ENCODE measurements at places on chromosomes 3 and 15. TPM values are rescaled to one million over a fixed set of nuclear protein-coding genes. Genes with fewer than 3 reads are reported as not detected.

CHRFAM7A gene
- 2.0 TPM for total RNA-seq

DNA sequence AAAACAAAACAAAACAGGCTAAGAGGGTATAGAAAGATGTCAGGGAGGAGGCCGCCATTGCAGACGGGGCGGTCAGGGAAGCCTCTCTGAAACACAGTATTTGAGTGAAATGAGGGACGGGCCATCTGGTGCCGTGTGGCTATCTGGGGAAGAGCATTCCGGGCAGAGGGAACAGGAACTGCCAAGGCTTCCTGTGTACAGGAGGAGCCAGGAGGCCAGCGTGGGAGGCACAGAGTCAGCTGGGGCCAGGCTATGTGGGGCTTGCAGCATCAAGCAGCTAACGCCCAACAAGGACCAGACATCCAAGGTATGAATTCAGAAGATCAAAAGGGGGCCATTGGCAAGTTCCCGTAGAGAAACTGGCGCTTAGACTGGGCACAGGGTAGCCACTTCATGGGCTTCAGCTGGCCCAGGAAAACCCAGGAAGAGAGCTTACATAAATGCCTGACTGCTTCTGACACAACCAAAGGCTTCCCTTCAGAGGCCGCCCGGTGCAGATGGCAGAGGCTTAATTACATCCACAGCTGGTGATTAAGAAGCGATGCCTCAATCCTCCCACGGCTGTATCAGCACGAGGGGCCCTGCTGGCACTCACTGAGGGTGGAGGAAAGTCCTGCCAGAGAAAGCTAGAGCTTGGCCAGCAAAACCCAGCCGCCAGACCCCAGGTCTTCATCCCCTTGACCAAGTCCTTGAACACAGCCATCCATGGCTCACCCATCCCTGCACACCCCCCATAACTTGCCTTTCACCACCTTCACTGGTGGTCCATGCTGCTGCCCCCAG lies 144.9 kb downstream of the MEGF11 start:
- DNase-seq = no peak

- DNase-seq = no peak
These were observed 67.6 kb upstream of the GCNT3 start for GRCh38 chr15:59543721-59544547.

GRCh38 chr3:153284282-153284938 lies 122.4 kb downstream of the RAP2B start:
- DNase-seq = no peak

DNA sequence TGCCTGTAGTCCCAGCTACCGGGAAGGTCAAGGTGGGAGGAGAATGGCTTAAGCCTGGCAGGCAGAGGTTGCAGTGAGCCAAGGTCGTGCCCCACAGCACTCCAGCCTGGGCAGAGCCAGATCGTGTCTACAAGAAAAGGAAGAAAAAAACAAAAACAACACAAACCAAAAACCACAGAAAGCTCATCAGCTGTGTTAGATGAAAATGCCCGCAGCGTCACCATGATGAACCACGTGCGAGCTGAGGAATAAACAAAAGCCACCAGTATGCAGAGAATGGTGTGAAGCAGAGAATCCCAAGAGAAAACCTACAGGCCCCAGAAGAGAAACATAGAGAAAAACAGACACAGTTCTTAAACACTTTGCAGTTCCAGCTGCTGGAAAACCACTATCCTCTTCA lies 19.7 kb upstream of the TM4SF19 start:
- no peak for DNase-seq

DNA sequence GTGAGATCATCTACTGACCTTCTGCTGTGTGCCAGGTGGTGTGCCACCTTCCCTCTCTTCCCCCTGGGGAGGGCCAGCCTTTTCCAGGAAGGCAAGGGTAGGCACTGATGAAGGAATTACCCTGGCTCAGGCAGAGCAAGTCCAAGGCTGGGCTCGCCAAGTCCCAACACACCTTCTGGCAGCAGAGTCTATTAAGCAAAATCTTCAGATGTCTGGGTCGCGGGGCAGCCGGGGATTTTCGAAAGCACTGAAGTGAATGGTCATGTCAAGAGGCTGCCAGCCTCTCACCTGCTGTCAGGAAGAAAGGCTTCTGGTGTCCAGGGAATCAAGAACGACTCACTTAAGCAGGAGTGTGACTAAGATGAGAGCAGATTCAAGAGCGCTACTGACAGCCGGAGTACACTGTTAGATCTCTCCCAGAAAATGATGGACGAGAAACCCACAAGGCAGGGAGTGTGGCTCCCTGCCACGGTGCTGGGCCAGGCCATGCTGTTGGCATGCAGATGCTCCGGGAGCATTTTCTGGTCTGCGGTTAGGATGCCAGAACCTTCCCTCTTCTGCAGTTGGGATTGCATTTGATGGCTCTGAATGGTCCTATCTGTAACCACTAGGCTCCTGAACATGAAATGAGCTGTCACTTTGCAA lies 479.8 kb downstream of the SHQ1 start:
- DNase-seq = no peak

DNA sequence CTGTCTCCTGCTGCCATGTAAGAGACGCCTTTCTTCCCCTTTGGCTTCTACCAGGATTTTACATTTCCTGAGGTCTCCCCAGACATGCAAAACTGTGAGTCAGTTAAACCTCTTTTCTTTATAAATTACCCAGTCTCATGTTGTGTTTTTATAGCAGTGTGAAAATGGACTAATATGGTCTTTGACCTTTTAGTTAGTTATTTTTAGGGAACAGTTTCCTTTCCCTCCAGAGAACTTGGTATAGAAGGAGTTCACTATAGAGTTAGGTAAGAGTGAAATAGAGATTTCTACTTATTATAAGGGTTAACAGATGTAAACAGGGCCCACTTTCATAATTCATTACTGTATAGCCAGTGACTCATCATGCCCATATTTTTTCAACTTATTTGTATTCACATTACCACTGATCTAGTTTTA lies 170.9 kb downstream of the UNC13C start:
- DNase-seq = no peak

GRCh38 chr3:81300324-81300927 lies 461.0 kb downstream of the GBE1 start:
- no peak for DNase-seq

- DNase-seq = no peak
These were observed 5.4 kb downstream of the MAPKBP1 start for GRCh38 chr15:41779662-41780157.

GRCh38 chr3:45779746-45780735 lies 16.3 kb downstream of the SLC6A20 start:
- no peak for DNase-seq

DNA sequence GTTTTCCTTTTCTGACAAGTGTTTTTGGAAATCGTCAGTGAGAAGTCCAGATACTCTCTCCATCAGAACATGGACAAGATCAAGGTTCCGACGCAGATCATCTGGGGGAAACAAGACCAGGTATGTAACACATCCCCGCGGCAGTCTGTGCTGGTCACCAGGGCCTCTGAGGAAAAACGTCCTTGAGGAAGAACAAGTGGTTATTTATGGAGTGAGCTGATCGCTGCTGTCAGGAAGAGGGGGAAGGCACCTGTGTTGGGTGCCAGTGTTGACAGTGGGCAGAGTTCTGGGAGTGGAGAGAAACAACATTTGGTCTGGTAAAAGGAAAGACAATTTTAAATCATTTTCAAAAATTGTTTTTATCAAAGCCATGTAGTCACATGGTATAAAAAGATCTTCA lies 20.7 kb upstream of the RPP14 start:
- DNase-seq = no peak

- no peak for DNase-seq
These were observed 72.0 kb upstream of the LRTM1 start for GRCh38 chr3:54999811-55000210.

DNA sequence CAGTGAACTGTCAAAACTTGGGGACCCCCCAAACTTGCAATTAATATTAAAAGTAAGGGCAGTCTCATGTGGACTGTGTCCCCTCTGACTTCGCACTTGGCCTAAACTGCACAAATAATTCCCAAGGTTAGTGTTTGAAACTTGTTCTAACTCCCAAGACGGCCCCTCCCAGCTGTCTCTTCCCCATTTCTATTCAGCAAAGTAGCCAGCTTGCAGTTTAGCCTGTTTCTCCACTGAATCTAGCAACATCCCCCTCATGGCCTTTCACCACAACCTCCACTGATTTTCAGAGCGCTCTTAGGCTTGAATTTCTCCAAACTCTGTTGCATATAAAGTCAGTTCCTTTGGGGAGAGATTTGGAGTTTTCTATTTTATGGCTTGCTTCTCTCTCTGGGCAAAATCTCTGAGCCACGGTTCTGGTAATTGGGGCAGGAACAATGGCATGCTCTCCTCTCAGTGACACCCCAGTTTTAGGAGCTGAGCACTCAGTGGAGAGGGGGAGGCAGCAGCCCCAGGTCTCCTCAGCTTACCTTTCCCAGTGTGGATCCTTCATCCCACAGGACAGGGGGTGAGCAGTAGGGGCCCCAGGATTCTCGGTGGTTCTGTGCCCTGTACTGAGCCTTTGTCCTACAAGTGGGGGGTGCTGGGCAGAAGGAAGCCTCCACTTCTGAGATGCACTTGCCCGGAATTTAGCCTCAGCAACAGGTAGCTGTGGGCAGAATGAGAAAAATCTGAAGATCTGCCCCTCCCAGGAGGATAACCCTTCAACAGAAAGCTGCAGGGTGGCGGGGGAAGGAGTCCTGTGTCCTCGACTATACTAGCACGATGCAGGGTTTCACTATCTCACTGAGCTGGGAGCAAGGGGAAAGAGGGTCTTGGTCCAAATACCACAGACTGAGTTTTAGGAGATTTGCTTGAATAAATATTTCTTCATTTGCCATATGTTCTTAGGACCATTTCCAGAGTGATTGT lies 39.3 kb upstream of the GATA2 start:
- no peak for DNase-seq

DNA sequence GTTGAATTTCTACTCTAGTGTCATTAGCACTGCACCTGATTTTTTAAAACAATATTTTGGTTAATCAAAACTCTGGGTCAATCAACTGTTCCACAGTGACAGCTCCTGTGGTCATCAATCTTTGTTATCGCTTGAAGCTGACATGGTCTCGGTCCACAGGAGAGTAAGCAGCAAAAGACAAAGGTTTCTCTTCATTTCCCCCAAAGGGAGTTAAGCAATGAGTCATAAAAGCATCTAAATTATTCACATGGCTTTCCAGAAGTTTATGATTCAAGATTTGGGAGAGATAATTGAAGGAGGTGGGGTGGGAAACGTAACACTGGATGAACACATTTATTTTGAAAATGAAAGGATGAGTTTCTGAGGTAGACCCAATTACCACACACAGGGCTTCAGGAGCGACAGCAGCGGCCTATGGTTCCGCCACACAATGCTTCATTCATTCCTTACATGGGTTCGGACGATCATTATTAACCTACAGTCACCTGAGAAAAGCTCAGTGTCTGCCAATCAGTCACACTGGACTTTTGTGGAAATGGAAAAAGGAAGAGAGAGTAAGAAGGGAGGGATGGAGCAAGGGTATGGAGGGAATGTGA lies 505.1 kb downstream of the FHIT start:
- no peak for DNase-seq

P2RY1 gene
- 33.8 TPM for total RNA-seq

CHDH gene
- total RNA-seq = 1.2 TPM

TADA3 gene
- total RNA-seq = 33.0 TPM

C3orf85 gene
- not detected for total RNA-seq

GRCh38 chr3:3817865-3818264 lies 18.6 kb downstream of the LRRN1 start:
- no peak for DNase-seq

SIDT1 gene
- 8.2 TPM for total RNA-seq

DNA sequence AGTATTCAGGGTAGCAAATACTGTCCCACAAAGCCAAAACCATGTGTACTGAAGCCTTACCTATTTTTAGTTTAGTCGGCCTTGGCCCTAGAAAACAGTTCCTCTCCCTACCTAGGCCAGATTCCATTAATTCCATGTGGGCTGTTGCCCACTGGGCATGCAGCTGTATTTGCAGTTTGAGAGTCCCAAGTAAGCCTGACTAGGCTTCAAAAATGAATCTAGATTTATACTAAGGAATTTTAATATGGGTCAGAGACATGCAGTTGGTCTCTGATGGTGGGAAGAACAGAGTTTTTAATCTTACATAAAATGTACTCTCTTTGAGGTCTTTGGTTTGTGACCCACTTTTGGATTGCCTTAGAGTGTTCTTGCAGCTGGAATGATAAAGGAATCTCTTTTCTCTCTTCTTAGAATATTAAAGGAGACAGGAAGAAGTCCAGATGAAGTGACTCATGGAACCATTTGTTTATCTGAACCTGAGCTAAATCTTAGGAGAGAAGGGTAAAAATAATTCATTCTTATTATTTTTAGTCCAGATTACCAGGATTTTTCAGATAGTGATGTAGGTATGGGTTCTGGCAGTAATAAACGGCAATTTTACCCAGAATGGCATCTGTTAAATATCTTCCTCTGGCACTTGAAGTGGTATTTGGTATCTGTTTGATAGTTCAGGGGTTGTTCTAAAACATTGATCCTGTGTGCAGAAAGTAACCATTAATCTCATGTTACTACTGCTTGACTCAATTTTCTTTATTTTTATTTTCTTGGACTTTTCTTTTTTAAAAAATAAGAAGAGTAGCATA lies 33.8 kb downstream of the GLCE start:
- no peak for DNase-seq

HRG gene
- not detected for total RNA-seq

DNA sequence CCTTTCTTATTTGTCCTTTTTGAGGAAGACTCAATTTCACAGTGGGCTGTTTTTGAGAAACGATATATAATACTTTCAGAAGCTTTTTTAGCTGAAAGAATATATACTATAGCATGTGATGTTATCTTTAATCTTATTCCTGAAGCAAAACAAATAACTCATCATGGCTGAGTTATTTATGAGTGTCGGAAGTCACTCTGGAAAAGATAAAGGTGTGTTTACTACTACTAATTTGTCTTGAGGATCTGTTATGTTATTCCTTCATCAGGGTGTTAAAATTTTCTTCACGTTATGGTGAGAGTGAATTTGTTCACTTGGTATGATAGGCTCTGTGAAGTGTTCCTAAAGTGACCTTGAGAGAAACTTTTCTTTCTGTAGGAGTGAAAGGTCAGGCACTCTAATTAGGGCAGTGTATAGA lies 4.7 kb downstream of the TCF12 start:
- DNase-seq = no peak

DNA sequence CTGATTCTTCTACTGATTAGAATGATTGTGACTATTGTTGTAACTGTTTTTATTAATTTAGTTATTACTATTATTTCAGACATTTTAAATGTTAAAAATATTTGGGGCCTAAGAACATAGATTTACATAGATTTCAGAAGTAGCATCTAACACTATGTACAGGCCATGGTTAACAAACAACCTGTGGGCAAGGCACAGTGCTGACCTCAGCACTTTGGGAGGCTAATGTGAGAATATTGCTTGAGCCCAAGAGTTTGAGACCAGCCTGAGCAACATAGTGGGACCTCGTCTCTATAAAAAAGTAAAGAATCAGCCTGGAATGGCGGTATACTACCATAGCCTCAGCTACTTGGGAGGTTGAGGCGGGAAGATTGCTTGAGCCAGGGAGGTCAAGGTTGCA lies 69.1 kb upstream of the CNTN4 start:
- no peak for DNase-seq

GRCh38 chr3:58725326-58725853 lies 58.8 kb upstream of the FAM3D start:
- DNase-seq = no peak

GRM7 gene
- 101 TPM for total RNA-seq
